Bronchial epithelial cell (primary cell): ENCODE measurements at places on chromosomes 3 and 15. TPM values are rescaled to one million over a fixed set of nuclear protein-coding genes. Genes with fewer than 3 reads are reported as not detected.

DNA sequence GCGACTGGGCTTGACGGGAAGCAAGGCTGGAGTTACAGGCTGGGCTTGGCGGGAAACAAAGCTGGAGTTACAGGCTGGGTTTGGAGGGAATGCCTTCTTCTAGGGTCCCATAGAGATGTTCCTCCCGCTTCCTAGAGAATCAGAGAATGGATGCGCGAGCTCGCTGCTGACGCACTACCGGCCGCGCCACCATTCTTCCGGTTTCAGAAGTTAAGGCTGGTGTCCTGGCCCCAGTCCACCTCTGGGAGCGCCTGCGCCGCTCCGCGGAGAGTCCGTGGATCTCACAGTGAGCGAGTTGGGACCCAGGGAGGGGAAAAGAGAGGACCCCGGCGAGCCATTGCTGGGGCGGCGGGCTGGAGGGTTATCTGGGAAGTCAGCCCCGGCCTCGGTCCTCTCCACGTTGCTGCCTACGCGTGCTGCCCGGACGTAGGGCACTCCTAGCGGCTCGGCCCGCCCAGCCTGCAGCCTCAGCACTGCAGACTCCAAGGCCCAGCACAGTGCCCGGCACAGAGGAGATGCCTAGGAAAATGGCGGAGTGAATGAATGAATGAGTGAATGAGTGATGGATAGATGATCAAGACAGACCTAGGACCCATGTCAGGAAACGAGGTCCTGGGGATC is at the start of gene ZNF502:
Gene ZNF502, plus strand, starts transcription at position 206 of the 621 bp plus-strand sequence. CDS start 7,602 bp downstream, outside the sequence.
- DNase-seq: peak; percentile 70

DNA sequence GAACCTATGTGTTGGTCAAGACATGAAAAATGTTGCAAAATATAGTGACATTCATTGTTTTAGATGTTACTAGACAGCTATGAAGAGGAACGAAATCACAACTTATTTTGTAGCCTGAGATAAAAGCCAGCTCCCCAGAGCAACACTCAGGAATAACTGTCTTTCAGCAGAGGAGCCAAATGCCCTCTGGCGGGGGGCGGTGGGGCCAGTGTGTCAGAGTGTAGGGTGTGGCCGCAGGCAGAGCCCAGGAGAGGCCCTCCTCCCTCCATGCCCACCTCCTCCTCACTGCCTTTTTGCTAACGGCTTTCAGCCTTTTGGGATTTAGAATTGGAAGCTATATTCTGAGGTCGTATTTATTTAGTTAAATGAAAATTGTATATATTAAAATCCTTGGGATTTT is 16.9 kb downstream of the APOD start:
- DNase-seq: no peak

GRCh38 chr3:63874769-63875168 is 11.1 kb downstream of the ATXN7 start:
- no peak for DNase-seq

The C3orf18 gene
- total RNA-seq: 1.2 and 3.2 TPM in 2 replicates

GRCh38 chr15:29090617-29091466 is 178.8 kb downstream of the NSMCE3 start:
- no peak for DNase-seq

- DNase-seq: no peak
These were observed 59.7 kb downstream of the ATP8B4 start for GRCh38 chr15:50059203-50059772.

The GOLGB1 gene
- 30.0 and 45.2 TPM in 2 replicates for total RNA-seq

DNA sequence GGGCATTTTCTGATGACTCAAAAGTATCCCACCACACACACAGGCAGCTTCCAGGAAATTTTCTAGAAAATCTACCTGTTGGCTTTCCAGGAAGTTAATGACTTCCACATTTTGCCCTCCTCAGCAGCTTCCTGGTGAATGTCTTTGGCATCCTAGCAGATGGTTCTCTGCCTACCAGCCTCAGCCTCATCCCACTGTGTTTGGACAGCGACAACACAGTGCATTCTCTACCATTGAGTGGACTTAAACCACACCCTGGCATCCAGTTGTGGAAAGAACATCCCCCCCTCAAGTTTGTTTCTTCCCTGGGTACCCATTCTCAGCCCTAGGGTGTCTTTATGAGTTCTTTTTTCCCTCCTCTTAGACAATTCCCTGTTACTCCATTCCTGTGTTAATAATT is 50.8 kb upstream of the GADL1 start:
- no peak for DNase-seq

DNA sequence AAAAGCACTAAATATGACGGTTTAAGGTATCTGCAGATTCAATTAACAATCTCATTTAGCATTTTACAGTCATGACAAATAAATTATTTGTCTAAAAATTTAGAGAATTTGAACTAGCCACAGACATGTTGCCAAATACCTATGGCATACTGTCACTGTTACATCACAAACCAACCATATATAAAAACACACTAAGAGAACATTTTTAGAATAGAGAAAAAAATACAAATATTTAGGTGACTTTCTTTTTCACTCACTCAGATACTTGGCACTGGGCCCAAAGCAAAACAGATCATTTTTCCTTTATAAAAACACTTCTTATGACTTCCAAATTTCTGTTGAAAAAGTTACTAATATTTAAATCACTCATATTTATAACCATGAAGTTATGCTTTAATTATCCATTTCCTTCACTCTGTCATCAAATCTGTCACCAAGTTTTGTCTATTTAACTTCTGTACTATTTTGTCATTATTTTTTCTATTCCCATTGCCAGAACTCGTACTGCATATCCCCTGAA is 644.7 kb downstream of the OTOL1 start:
- DNase-seq: peak; percentile 8

DNA sequence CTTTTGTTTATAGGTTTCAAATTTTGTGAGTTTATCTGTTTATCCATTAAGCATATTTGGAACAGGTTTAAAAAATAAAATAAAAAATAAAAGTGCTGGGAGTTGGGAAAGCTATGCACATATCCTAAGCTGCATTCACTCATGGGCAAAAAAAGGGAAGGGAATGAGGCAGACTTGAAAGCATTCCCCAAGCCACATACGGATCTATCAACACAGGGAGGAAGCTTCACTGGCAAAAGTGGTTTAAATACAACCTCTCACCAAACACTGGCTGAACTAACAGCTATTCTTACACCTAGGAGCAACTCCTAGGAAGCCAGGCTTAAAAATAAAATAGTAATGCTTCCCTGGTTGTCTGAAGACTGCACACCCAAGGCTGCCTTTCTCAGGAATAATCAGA is 101.2 kb downstream of the PCCB start:
- DNase-seq: no peak

The CASR gene
- total RNA-seq: not detected in 2 replicates

DNA sequence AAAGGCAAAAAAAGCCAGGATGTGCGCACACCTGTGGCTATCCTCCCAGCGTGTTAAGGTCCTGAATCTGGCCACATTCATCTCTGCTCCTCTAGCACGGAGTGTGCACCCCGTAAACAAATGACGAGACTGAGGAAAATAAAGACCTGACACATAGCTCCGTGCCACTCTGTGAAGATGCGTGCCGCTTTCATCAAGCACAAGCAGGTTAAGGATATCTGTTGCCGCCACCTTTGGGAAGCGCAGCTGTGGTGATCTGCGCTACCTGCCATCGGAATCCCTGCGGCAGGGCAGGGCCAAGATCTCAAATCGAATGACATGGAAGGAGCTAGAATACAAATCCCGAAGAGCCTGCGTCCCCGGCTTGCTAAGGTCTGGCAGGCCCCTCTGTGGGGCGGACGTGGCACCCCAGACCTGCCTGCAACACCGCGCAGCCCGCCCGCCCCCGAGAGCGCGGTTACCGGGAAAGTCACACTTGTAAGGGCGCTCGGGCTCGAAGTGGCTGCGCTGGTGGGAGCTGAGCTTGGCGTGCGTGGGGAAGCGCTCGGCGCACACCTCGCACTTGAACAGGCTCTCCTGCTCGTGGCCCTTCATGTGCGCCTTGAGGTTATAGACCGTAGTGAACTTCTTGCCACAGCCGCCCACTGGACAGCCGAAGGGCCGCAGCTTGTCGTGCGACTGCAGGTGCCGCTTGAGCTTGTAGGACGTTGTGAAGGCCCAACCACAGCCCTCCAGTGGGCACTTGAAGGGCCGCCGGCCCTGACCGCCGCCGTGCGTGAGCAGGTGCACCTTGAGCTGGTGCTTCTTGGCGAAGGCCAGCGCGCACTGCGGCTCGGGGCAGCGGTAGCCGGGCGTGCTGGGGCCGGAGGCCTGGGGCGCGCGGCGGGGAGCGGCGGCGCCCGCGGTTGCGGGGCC is 936 bp downstream of the ZXDC start:
- peak; percentile 23 for DNase-seq

The TMEM108 gene
- total RNA-seq: not detected in 2 replicates

The LRRC31 gene
- total RNA-seq: not detected in 2 replicates

The CD80 gene
- not detected in 2 replicates for total RNA-seq

- DNase-seq: no peak
These were observed 10.4 kb downstream of the COL6A6 start for GRCh38 chr3:130527426-130527825.

DNA sequence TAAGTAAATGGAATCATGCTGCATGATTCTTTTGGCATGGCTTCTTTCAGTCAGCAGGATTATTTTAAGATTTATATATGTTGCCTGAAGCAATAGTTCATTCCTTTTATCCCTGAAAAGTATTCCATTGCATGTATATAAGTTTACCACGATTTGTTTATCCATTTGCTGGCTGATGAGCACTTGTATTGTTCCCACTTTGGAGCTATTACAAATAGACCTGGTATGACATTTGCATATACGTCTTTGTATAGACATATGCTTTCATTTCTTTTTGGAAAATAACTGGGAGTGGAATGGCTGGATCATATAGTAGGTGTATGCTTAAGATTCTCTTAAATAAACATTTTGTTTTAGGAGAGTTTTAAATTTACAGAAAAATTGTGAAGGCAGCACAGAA is 79.3 kb upstream of the CBLB start:
- peak; percentile 24 for DNase-seq

DNA sequence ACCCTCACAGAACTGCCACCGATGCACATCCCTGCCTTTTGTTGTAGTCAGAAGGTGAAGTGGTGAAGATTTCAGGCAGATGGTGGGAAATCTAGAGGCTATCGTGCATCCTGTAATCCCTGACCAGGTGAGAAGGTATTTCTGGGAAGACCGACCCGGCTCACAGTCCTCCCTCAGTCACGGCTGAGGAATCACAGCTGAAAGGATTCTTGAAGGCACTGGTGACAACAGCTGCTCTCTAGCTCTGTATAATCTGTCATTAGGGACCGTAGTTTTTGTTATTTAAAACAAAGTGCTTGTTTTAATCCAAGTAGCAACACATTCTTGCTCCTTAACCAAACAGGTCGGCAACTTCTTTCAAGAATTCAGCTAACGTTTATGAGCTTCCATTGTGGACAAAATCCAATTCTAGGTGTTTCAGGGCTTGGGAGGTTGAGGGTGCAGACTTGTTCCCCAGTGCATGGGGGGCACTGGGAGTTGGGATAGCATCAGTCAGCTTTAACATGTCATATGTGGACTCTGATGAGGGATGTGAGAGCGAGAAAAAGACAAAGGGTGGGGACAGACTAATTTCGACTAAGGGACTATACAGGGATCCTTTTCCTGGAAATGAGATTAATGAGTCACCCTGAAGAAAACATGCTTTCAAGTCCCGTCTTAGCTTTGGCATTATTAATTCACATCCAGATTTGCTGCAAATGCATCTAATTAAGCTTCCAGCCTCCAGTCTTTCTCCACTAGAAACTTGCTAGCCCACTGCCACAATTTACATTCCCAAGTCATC is 141.0 kb upstream of the RASGRP1 start:
- DNase-seq: peak; percentile 35

DNA sequence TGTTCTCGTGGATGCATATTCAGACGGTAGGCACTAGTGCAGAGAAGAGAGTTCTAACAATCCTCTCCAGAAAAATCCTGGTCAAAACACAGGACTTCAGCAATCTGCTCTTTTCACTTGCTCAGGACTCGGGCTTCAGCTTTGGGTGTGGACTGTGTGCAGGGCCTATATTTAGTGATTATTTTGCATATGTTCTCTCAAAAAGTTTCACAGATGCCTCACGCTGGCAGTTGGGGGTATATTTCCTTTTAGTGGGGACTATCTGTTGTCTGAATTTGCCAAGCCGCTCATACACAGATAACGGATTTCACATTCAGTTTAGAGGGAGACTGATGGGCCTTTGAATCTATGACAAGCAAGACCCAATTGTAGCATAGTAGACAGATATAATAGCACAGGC is 54.4 kb upstream of the LRRN1 start:
- DNase-seq: no peak

DNA sequence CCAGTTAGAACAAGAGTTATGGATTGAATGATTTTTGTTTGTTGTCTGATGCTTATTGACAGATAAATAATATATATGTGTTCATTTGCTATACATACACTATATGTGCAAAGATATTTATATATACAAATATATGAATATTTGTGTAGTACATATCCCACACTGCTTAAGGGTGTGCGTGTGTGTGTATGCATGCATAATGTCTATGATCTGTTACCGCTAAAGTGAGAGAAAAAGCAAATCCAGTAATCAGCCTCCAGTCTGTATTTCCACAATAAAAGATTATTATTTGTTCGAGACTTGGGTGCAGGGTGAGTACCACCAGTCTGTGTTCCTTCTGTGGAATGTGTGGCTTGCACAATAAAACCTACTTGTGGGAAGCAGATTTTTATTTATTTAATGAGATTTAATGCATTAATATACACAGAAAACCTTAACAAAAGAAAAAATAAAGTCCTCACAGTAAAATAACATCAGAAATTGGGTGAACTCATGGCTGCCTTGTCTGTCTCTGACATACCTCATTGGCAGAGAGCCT is 366.0 kb upstream of the TBL1XR1 start:
- DNase-seq: no peak

- DNase-seq: peak; percentile 62
These were observed 121.7 kb downstream of the CBLB start for GRCh38 chr3:105747060-105747541.

The TTLL3 gene
- 11.3 and 17.3 TPM in 2 replicates for total RNA-seq

DNA sequence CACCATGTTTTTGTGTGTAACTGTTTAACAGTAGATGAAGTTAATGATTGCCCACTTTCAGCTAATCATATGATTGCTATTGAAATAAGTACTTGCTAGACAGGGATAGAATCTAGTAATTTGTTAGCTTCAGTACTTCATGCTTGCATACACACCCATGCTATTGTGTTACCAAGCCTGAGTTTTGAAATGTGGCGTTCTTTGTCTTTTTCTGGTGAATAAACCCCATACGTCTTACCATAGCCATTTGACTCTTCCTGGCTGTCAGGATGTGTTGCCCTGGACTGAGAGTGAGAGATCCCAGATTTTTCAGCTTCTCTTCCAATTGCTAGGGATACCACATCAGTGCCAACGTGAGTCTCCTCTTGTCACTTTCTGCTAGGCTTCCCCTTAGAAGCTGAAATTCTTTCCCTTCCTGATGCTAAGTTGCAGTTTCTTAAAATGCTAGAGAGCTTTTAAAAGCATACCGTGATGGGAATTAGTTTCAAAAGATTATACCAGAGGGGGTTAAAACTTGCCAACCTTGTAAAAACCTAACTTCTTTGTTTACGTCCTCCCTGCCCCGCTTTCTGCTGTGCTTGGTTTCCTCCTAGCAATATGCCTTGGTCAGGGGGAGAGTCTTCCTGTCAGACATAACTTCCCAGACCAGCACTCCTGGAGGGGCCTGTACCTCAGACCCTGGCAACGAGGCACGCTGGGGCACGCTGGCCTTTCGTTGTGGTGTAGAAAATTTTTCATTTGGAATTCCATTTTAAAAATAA is 62.9 kb upstream of the ULK4 start:
- DNase-seq: peak; percentile 43

- DNase-seq: no peak
These were observed 126.8 kb downstream of the PEAK1 start for GRCh38 chr15:77292969-77293558.

- DNase-seq: no peak
These were observed 3.6 kb upstream of the SHC4 start for GRCh38 chr15:48967336-48967735.

- DNase-seq: no peak
These were observed 39.7 kb upstream of the PLOD2 start for GRCh38 chr3:146200461-146201220.
